Omental fat pad (tissue), 4 donors: ENCODE measurements at places on chromosomes 6 and 20.

GRCh38 chr6:167643223-167643622, 183.5 kb upstream of the AFDN start:
- DNase-seq: no peak

DNA sequence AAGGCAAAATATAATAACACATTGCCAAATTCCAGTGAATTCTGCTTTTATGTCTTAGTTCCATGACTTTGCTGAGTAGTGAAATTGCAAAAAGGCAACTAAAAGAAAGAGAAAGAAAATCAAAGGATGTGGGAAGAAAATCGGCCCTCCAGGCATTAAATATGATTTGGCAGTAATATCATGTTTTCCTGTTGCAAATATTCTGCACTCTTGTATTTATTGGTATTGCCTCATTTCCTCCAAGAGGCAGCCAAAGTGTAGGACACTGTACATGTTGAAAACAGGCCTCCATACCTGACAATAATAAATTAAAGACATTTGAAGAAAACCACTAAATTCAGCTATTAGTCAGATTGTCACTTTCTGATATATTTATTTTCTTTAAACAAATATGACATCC, 460.0 kb upstream of the NOX3 start:
- DNase-seq: no peak

- DNase-seq: no peak
Observed at GRCh38 chr20:56808732-56809131, 179.6 kb downstream of the TFAP2C start.

- no peak for DNase-seq
Observed at GRCh38 chr6:167849846-167850459, 23.2 kb downstream of the AFDN start.

DNA sequence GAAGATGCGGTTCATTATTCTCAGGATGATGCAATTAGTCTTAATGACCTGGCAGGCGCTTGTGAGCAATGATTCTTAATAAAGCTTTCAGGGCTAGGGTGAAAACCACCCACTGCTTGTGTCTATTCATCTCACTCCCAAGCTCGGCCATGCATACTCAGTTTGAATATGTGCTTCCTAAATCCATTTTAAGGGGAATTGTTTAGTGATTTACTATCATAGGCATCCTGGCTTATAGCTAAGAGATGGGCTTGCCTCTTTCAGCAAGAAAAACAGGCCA, 141.1 kb upstream of the SLC24A3 start:
- no peak for DNase-seq
